ENCODE measurements at places on chromosomes 3 and 15. TPM values are rescaled to one million over a fixed set of nuclear protein-coding genes. Genes with fewer than 3 reads are reported as not detected.

The QTRT2 gene
- 41.2 TPM for total RNA-seq

The ALDH1A3 gene
- 6.4 TPM for total RNA-seq

The MYEF2 gene
- total RNA-seq: 27.5 TPM

DNA sequence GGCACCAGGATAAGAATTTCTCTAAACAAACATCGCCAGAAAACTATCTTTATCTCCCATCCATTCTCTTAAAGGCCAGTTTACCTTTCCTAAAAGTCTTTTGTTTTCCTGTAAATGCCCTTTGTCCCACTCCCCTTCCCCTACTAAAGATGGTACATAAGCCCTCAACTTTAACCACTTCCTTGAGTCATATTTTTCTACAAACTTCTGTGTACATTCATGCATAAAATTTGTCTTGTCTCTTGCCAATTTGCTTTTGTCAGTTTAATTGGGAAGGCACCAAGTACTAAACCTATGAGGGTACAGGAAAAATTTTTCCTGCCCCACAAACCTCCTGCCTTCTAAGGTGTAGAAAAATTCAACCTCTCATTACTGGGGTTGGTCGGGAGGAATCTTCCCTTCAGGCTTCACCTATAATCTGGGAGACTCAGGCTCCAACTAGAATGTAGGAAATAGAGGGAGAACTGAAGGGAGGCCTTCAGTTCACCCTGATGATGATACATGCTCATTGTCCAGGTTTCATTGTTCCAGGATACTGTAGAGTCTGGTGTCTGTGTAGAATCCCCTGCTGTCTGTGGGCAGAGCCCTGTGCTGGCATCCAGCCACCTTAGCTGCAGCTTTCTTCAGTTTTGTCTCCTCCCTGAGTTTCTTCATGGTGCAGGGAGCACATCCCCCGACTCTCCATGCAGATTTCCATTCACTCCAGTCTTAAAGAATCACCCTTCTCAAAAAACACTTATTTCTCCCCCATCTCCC lies 53.2 kb downstream of the CD200R1L start:
- no peak for DNase-seq
- H3K4me3 ChIP-seq: no peak overlapping the region
- H3K36me3 ChIP-seq: no peaks in the 10 kb centered on the region
- no peak overlapping the region for H3K27ac ChIP-seq

- no peaks in the 10 kb centered on the region for H3K27me3 ChIP-seq
- H3K27ac ChIP-seq: no peak overlapping the region
- no peak for DNase-seq
- no peak overlapping the region for H3K4me3 ChIP-seq
- no peaks in the 10 kb centered on the region for H3K36me3 ChIP-seq
Observed at GRCh38 chr15:90819390-90819789, 49.0 kb upstream of the FURIN start.

- H3K27ac ChIP-seq: no peak overlapping the region
- no peaks in the 10 kb centered on the region for H3K27me3 ChIP-seq
- H3K4me3 ChIP-seq: no peak overlapping the region
- no peak for DNase-seq
- H3K4me1 ChIP-seq: no peaks in the 10 kb centered on the region
Observed at GRCh38 chr3:134833453-134834163, 38.5 kb downstream of the EPHB1 start.

- DNase-seq: no peak
- H3K27ac ChIP-seq: no peak overlapping the region
- H3K27me3 ChIP-seq: no peaks in the 10 kb centered on the region
- no peaks in the 10 kb centered on the region for H3K4me1 ChIP-seq
Observed at GRCh38 chr3:41583014-41583413, 378.9 kb downstream of the ULK4 start.

- DNase-seq: no peak
- peaks cover 23% of the 10 kb centered on the region for H3K4me1 ChIP-seq
- H3K4me3 ChIP-seq: peak overlapping the region; percentile 85
- H3K27ac ChIP-seq: peak overlapping the region; percentile 91
- H3K36me3 ChIP-seq: peaks cover 39% of the 10 kb centered on the region
Observed at GRCh38 chr3:57557085-57557537, 1.0 kb downstream of the PDE12 start.

All from spleen (tissue), 13 donors.